ENCODE measurements at places on chromosomes 6 and 20. TPM values are rescaled to one million over a fixed set of nuclear protein-coding genes. Genes with fewer than 3 reads are reported as not detected.

DNA sequence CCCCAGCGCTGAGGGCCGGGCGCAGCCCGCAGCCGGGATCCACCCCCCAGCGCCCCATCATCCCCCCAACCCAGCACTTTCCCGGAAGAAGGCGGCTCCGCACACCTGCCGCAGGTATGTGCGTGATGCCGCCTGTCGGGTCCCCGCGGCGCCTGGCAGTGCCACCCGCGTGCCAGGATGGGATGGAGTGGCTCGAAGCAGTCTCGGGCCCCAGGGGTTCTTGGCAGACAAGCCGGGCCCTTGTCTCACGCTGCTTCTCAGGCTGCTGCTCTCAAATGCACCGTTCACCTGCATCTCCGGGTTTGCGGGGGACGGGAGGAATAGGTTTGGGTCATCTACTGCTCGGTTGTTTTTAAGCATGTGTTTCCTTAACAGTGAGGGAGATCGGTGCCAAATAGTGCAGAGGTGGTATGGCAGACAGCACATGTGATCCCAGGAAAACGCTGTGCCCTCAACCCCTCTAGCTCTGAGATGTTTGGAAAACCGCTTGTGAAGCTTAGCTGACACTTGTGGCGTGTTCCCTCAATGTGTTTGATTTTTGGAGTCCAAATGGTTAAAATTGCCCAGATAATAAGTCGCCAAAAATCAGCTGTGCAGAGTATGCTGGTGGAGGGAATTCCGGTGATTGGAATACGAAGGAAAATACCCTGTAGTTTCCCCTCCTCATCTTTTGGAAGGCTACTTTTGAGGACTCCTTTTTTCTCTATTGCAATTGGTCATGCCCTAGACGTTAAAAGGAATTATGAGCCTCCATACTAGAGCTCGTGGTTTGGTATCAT lies 926 bp downstream of the MYLIP start:
- H3K27ac ChIP-seq, result no peak overlapping the region
- no peak for DNase-seq
- H3K27me3 ChIP-seq, result peaks cover 25% of the 10 kb centered on the region
- peaks cover 22% of the 10 kb centered on the region for H3K4me1 ChIP-seq
- H3K36me3 ChIP-seq, result no peaks in the 10 kb centered on the region
- peak overlapping the region; percentile 86 for H3K4me3 ChIP-seq

DNA sequence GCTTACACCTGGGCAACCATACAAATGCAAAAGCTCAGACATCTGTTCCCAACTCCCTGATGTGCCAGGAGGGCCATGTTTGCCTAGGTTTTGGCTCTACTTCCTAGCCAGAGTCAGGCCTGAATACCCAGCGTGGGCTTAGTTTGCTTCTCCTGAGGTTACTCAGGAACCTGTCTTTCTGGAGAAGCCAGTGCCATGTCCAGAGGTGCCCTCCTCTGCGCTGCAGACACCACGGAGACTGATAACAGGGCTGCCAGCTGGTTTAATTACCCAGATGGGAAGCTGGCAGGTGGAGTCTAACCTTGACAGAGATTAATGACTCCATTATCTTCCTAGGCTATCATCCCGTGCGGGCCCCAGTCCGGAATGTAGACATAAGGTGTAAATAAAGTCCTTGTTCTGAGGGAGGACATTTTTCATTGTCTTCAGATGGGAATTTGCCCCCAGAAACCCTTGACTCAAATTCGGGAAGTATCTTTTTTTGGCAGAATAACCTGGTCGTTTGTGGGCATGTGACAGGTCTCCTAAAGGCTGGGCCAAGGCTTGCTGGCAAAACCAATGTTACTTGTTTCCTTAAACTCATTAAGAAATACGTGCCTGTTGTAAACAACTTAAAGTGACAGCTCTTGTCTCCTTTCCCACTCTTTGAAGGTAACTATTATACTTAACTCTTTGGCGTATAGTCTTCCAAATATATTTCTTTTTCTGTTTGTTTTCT lies 29.2 kb upstream of the ZNFX1 start:
- no peak for DNase-seq
- peaks cover 17% of the 10 kb centered on the region for H3K4me1 ChIP-seq
- peaks cover 25% of the 10 kb centered on the region for H3K27me3 ChIP-seq
- no peak overlapping the region for H3K27ac ChIP-seq

GRCh38 chr6:138017166-138017757 lies 90.0 kb downstream of the PERP start:
- H3K27me3 ChIP-seq, result peaks cover 9% of the 10 kb centered on the region
- DNase-seq, result no peak
- no peak overlapping the region for H3K4me3 ChIP-seq
- no peaks in the 10 kb centered on the region for H3K4me1 ChIP-seq

DNA sequence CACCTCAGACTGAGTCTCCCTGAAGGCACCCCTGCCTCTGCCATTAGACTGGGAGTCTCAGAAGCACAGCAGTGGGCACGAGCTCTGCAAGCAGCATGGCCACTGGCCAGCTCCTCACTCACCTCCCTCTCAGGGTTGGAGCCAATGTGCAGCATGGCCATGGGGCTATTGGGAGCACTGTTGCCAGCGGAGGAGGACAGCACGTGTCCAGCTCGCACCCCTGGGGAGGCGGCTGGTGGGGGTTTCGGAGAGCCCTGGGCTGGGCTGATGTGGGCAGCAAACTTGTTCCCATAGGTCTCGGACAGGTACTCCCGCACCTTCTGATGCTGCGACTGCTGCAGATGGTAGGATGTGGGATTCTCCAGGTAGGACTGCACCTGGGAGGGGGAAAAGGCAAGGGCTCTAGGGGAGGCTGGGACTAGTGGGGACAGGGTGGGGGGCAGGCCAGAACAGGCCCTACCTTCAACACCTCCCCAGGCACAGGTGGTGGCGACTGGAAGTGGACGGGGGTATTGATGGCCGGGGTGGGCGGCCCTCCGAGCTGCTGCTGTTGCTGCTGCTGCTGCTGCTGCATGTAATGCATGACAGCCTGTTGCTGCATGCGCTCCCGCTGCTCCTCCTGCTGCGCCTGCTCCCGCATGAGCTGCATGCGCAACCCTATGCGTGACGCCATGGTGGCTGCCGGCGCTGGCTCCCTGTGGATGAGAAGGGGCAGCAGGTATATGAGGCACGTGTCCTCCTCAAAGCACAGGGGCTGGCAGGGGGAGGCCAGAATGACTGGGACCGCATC lies 44.7 kb downstream of the TFEB start:
- peaks cover 3% of the 10 kb centered on the region for H3K27me3 ChIP-seq
- H3K36me3 ChIP-seq, result no peaks in the 10 kb centered on the region
- H3K4me1 ChIP-seq, result peaks cover 38% of the 10 kb centered on the region
- no peak overlapping the region for H3K27ac ChIP-seq
- H3K4me3 ChIP-seq, result no peak overlapping the region

GRCh38 chr20:56843386-56843785 lies 214.3 kb downstream of the TFAP2C start:
- no peak overlapping the region for H3K27ac ChIP-seq
- H3K4me3 ChIP-seq, result no peak overlapping the region
- no peaks in the 10 kb centered on the region for H3K36me3 ChIP-seq

GRCh38 chr6:46215213-46215612 lies 44.4 kb upstream of the ENPP5 start:
- DNase-seq, result no peak
- no peaks in the 10 kb centered on the region for H3K36me3 ChIP-seq

DNA sequence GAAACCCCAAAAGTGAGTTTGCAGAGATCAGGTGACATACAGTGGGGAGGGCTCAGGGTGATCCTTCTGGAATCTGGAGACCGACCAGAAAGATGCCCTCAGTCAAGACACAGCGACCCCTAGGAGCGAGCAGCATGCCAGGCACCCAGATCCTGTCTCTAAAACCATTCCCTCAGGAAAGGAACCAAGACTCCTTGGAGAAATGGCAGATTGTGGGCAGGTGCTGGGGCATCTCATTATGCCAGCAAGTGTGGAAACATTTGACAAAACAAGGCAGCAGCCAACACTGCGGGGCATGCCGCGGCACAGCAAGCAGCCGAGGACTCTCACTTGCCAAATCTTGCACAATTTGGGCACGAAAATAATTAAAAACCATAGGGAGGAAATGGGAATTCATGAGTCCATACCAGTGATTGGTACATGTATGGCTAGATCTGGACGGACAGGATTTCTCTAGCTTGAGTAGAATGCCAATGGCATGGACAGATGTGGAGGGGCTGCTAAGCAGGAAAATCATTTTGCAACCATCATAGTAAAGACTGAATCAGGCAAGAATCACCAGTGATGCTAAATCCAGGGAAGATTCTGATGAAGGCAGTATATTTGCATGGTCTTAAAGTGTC lies 76.9 kb downstream of the GINS1 start:
- H3K36me3 ChIP-seq, result no peaks in the 10 kb centered on the region
- no peaks in the 10 kb centered on the region for H3K4me1 ChIP-seq
- no peak overlapping the region for H3K27ac ChIP-seq
- H3K4me3 ChIP-seq, result no peak overlapping the region

DNA sequence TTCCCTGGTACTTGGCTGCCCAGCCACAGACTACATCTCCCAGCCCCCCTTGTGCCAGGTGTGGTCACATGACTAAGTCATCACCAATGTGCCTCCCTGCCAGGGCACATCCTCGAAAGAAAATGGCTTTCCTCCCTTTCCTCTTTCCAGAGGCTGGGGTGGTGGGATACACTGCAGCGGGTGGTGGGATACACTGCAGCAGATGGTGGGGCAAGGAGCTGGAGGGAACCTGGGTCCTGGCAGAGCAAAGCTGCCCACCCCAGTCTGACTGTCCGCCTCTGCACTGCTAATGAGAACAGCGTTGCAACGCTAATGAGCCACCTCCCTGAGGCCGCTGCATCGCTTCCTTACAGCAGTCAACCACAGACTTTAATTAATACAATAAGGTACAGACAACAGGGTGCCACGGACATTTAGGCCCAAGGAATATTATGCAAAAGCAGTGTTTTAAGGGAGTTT lies 125.3 kb downstream of the PREX1 start:
- no peak overlapping the region for H3K27ac ChIP-seq
- no peaks in the 10 kb centered on the region for H3K36me3 ChIP-seq
- peaks cover 3% of the 10 kb centered on the region for H3K27me3 ChIP-seq
- no peak for DNase-seq

GRCh38 chr6:120764312-120764711 lies 570.0 kb downstream of the TBC1D32 start:
- no peaks in the 10 kb centered on the region for H3K4me1 ChIP-seq
- H3K36me3 ChIP-seq, result peaks cover 3% of the 10 kb centered on the region
- no peaks in the 10 kb centered on the region for H3K27me3 ChIP-seq
- H3K27ac ChIP-seq, result no peak overlapping the region

DNA sequence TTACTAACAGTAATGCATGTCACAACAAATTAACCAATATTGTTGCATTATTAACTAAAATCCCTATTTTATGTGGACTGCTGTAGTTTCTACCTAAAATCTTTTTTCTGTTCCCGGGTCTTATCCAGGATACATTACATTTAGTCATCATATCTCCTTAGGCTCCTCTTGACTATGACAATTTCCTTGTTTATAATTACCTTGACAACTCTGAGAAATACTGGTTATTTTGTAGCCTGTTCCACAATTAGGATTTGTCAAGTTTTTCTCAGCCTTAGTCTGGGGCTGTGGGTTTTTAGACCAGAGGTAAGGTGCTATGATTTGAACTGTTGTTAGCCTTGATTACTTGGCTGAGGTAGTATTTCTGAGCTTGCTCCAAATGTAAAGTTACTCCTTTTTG lies 3.7 kb downstream of the FBXO5 start:
- H3K4me3 ChIP-seq, result peak overlapping the region; percentile 85
- peaks cover 1% of the 10 kb centered on the region for H3K27me3 ChIP-seq
- peak overlapping the region; percentile 83 for H3K27ac ChIP-seq
- peaks cover 66% of the 10 kb centered on the region for H3K4me1 ChIP-seq

The FAM83D gene
- total RNA-seq, result 12.8 TPM

The CLIC5 gene
- not detected for total RNA-seq

The OXT gene
- not detected for total RNA-seq

Data from HFFc6 (cell line).